Stimulated activated CD4-positive, alpha-beta T cell treated with anti-CD3 and anti-CD28 coated beads, Interleukin-2, amount 100 ng/mL, for 4 hours (primary cell): ENCODE measurements at places on chromosomes 11 and 22.

DNA sequence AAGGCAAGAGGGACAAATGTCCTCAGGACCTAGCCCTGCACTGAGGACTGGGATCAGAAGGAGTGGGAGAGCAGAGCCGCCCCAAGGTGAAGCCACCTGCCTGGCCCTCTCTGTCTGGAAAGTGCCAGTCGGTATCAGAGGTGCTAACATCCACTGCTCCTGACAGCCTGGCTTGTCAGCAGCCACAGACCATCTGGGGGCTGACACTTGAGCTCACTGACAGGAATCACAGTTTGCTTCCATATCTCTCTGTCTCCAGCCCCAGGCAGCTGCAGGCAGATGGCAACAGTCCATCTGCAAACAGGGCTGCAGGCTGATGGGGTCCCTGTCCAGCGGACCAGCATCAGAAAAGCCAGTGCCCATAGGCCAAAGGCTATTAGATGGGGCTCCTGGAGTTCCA lies 5.5 kb downstream of the OPCML start:
- no peak for DNase-seq

- DNase-seq = no peak
Measured at GRCh38 chr11:110376711-110377324, 52.9 kb upstream of the FDX1 start.

GRCh38 chr22:45096256-45096907 lies 67.3 kb upstream of the NUP50 start:
- peak; percentile 10 for DNase-seq

DNA sequence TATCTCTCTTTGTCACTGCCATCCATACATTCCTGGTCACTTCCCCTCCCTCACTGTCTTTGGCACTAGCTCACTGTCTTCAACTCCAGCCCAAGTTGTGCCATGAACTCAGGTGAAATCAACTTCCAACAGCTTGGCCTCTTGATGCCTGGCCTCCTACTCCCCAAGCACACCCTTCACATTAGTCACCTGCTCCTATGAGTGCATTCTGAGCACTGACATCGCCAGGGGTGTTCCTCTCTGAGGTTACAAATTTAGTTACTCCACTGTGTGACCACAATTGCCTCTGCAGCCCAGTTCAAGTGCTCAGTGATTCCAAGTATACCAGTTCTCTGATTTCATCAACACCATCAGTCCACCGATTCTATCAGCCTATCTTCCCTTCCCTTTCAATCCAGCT lies 10.8 kb downstream of the DRD2 start:
- DNase-seq = no peak

DNA sequence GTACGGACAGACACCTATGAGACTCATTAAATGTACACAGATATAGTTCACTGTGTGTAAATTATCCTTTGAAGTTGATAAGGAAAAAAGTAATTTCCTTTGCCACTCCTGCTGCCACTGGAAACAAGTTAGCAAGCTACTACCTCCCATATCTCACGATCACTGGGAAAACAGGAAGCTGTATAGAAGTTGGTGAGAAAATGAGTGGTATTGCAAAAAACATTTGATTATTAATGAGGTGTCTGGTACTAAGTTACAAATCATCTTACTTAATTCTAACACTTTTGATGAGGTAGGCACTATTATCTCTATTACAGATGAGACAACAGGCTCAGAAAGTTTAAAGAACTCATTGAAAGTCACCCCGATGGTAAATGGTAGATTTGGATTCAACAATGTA lies 68.5 kb downstream of the GAB2 start:
- no peak for DNase-seq

GRCh38 chr22:33821290-33821689 lies 99.0 kb downstream of the LARGE1 start:
- no peak for DNase-seq

DNA sequence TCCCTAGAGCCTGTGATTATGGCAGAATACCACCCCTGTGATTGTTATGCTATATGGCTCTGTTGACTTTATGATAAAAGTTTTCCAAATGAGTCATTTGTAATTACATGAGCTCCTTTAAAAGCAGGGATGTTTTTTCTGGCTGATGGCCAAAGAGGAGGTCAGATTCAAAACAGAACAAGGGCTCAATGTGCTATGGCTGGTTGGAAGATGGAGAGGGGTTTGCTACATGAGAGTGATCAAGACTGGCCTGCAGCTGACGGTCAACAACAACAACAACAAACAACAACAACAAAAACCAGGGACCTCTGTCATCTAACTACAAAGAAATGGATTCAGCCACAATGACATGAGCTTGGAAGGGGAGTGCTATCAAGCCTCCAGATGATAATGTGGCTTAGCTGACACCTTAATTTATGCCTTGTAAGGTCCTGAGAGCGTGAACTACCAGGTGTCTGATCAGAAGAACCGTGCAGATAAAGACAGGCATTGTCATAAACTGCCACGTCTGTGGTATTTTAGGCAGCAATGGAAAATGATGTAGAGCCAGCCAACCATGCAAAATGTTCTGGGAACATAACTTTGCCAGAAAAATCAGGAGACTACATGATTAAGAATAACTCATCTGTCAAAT lies 47.2 kb downstream of the PIWIL3 start:
- DNase-seq = no peak

DNA sequence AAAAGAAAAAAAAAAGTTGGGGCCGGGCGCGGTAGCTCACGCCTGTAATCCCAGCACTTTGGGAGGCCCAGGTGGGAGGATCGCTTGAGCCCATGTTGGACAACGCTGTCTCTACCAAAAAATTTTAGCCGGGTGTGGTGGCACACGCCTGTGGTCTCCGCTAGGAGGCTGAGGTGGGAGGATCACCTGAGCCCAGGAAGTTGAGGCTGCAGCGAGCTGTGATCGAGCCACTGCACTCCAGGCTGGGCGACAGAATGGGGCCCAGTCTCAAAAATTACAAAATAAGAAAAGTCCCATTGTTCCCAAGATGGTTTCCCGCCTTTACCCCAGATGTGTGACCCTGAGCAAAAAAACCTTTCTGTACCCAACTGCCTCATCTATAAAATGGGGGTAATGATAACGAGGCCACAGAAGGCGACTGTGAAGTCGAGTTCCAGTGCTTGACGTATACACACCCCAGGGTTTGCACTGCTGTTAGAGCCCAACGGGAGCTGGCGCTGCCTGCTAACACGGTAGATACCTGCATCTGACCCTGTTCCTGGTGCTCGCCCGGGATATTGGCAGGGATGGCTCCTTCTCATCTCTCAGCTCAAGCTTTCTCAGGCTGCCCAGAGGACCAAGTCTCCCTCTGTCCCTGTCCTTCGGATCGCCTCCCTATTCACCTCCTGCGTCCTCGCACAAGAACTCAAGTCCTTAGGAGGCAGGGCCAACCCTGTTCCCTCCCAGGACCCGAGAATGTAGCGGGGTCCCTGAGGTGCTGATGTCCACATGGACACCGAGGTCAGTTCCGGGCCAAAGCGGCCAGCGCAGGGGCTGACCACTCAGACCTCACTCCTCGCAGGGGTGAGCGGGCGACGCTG lies 1.1 kb upstream of the RPLP2 start:
- DNase-seq = no peak

DNA sequence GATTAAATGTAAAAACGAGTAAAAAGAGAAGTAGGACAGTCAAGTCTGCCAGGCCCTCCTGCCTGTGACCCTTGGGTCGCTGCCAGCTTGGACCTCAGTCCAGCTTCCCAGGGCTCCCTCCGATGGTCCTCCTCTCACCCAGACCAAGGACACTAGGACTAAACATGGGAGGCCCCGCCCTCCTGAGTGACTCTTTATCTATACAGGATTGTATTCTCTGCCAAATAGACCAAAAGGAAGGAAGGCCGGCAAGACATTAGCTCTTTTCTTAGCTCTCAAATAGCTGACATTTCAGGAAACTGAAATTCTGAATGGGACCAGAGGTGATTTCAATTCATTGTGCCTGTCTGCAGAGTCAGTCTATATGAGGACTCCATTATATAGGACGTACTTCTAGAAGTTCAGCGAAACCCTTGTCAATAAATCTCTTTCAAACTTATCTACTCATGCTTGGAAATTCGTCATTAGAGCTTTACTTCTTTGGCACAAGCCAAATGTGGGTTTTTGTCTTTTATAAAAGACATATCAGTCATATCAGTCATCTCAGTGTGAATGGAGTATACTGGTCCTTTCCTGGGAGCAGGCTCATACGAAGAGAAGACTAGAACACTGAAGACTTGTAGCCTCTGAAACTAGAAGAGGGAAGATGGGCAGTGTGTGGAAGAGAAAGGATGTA lies 28.5 kb downstream of the ADORA2A start:
- no peak for DNase-seq
